CD8-positive, alpha-beta T cell (primary cell): ENCODE measurements at places on chromosomes 13 and 19.
A peak's percentile ranks its signal among the peaks of the same experiment; 100 is the strongest.

GRCh38 chr13:41052441-41052840, 8.9 kb upstream of the WBP4 start:
- no peak for DNase-seq

DNA sequence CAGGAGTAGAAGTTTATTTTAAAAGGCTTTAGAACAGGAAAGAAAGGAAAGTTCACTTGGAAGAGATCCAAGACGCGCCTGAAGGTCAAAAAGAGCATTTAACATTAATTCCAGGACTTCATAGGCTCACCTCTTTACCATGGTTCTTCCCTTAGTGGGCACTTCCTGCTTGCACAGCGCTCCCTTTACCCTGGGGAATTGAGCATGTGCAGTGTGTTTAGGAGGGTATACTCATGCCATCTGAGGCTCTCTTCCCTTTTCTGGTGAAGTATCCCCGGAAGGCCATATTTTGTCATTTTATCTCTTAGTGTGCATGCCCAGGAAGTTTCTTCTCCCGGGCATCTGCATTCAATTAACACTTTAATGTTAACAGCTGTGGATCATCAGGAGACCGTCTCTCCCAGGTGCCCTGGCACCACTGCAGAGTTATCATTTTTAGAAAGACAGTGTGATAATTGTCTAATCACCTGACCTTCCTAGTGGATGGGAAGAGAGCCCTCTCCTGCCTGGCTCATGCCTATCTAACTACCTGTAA, 66.1 kb upstream of the ABCC4 start:
- no peak for DNase-seq

GRCh38 chr13:52994865-52995264, 33.7 kb upstream of the OLFM4 start:
- no peak for DNase-seq

- no peak for DNase-seq
Observed at GRCh38 chr13:29310806-29311205, 284.7 kb downstream of the SLC7A1 start.

- no peak for DNase-seq
Observed at GRCh38 chr19:50573741-50574461, 5.7 kb upstream of the LRRC4B start.

GRCh38 chr13:104868806-104869205, 1666.7 kb downstream of the EFNB2 start:
- DNase-seq = no peak

DNA sequence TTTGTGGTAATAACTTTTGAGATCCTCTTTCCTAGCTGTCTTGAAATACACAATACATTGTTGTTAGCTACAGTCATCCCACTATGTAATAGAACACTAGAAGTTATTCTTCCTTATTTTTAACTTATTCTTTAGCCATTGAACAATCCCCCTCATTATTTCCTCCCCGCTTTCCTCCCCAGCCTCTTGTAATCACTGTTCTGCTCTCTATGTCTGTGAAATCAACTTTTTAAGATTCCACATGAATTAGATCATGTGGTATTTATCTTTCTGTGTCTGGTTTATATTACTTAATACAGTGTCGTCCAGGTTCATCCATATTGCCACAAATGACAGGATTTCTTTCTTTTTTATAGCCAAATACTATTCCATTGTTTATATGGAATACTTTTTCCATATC, 72.9 kb downstream of the SLC10A2 start:
- DNase-seq = no peak

- no peak for DNase-seq
Observed at GRCh38 chr13:38223089-38223488, 126.6 kb upstream of the UFM1 start.

GRCh38 chr19:9966024-9966423, 29.7 kb upstream of the OLFM2 start:
- no peak for DNase-seq

DNA sequence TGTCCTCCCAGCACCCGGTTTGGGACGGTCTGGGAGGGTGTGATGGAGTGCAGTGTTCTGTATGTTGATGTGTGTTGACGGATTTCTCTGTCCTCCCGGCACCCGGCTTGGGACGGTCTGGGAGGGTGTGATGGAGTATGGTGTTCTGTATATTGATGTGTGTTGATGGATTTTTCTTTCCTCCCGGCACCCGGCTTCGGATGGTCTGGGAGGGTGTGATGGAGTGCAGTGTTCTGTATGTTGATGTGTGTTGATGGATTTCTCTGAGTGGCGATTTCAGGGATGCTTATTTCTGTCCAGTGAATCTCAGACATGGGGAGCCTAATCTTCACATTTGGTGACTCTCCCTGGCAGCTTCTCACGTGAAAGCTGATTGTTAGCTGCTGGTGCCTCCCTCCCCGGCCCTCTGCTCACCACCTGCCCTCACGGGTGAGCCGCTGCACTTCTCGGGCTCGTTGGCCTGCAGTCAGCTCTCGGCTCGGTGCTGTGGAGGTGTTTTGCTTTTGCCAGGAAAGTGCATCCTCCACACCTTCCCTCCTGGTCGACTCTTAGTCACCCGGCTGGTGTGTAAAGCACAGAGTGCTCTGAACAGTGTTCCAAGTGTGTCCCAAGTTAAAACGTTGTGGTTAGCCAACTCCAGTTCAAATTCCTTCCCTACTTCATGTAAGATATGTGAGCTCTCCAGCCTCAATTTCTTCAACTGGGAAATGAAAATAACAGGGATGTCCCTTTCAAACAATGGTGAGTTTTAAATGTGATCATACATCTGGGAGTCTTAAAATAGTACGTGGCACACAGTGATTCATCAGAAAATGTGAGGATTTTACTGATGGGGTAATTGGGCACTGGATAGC, 54.6 kb downstream of the ATP11A start:
- DNase-seq = no peak

- DNase-seq = no peak
Observed at GRCh38 chr13:95378603-95379002, 77.4 kb upstream of the ABCC4 start.

- no peak for DNase-seq
Observed at GRCh38 chr13:110815471-110816204, 99.2 kb downstream of the ANKRD10 start.

- DNase-seq = no peak
Observed at GRCh38 chr19:49679771-49680413, 2.8 kb downstream of the PRMT1 start.

DNA sequence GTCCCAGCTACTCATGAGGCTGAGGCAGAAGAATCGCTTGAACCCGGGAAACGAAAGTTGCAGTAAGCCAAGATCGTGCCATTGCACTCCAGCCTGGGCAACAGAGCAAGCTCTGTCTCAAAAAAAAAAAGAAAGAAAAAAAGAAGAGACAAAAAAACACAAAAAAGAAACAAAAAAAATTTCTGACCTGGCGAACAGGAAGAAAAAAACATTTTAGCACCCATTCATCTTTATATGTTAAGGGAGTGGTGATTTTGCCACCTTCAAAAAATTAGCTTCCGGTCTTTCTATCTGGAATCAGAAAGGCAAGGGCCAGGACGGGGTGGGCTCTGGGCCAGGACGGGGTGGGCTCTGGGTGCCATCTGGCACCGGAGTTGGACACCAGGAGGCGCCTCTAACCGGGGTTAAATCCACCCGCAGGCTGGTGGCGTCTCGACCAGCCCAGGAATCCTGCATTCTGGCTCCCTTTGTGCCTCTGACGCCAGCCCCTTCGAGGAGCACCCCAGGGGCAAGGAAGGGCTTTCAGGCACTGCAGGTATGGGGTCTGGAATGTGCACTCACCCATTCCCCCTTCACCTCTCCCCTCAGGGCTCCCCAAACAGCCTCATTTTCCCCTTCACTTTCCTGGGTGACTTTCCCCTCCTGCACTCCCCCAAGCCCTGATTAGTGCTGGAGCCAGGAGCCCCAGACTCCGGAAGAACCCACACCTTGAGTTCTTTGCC, 10.4 kb upstream of the ZSWIM4 start:
- peak; percentile 80 for DNase-seq

GRCh38 chr19:4985551-4985991, 16.7 kb downstream of the KDM4B start:
- DNase-seq = no peak
